ENCODE measurements at places on chromosomes 3 and 15. TPM values are rescaled to one million over a fixed set of nuclear protein-coding genes. Genes with fewer than 3 reads are reported as not detected.

Gene OR5H6
- total RNA-seq = not detected

Gene RTP3
- not detected for total RNA-seq

Gene CIAO2A
- 57.0 TPM for total RNA-seq

Gene PLA2G4E
- total RNA-seq = 33.8 TPM

Gene GABRR3
- total RNA-seq = not detected

Measured in skin of body (tissue), 3 donors.